Natural killer cell (primary cell): ENCODE measurements at places on chromosomes 13 and 19. TPM values are rescaled to one million over a fixed set of nuclear protein-coding genes. Genes with fewer than 3 reads are reported as not detected.

DNA sequence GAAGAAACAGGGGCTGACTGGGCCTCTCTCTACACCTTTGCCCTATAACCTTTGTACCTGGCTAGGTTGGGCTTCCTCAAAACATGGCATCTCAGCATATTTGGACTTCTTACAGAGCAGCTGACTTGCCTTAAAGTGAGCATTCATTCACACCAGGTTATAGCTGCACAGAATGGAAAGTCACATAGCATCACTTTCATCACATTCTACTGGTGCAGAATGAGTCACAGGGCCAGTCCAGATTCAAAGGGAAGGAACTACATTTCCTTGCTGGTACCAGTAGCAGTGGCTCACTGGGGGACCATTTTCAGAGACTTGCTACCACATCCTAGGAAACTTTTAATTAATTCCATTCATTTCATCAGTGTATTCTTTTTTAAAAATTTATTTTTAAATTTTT is 20.3 kb upstream of the TPTE2 start:
- no peak overlapping the region for H3K27ac ChIP-seq
- H3K4me1 ChIP-seq, result peaks cover 5% of the 10 kb centered on the region
- no peaks in the 10 kb centered on the region for H3K36me3 ChIP-seq
- DNase-seq, result no peak
- no peaks in the 10 kb centered on the region for H3K27me3 ChIP-seq

GRCh38 chr13:88601949-88602348 is 930.8 kb downstream of the SLITRK5 start:
- H3K4me1 ChIP-seq, result no peaks in the 10 kb centered on the region
- no peak for DNase-seq
- no peak overlapping the region for H3K4me3 ChIP-seq
- H3K27me3 ChIP-seq, result no peaks in the 10 kb centered on the region

GRCh38 chr19:46602392-46603194 is 1.5 kb downstream of the CALM3 start:
- peaks cover 38% of the 10 kb centered on the region for H3K4me1 ChIP-seq
- DNase-seq, result no peak
- peaks cover 25% of the 10 kb centered on the region for H3K36me3 ChIP-seq
- peak overlapping the region; percentile 87 for H3K27ac ChIP-seq
- peak overlapping the region; percentile 100 for H3K4me3 ChIP-seq

The ALOX5AP gene
- total RNA-seq, result 150 TPM

The DNAAF3 gene
- not detected for total RNA-seq

The GAPDHS gene
- total RNA-seq, result not detected
